Keratinocyte (primary cell): ENCODE measurements at places on chromosomes 5 and 9. TPM values are rescaled to one million over a fixed set of nuclear protein-coding genes. Genes with fewer than 3 reads are reported as not detected.

FYB1 gene
- polyA plus RNA-seq: 0.29 to 1.0 TPM (median 0.56 TPM) in 3 replicates

RORB gene
- polyA plus RNA-seq: not detected in 3 replicates

ANKRD34B gene
- polyA plus RNA-seq: 0.01 TPM in 1 of 3 replicates, not detected in the others

DNA sequence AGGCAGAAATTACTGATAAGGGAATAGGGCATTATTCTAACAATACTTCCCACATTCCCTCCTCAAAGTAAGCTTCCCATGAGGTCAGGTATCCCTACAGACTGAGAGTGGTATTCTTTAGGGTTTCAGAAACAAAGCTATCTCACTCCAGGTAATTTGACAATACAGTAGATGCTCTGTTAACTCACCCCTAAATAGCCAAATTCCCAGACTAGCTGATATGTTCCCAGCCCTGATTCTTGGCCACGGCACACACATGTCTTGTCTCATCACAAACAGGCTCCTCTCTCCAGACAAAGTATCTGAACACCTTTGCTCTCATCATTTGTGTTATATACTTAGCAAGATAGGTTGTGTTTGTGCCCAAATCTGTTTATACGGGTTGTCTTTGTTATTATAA, 139.9 kb downstream of the ZNF608 start:
- no peaks in the 10 kb centered on the region for H3K27me3 ChIP-seq
- no peaks in the 10 kb centered on the region for H3K36me3 ChIP-seq
- no peaks in the 10 kb centered on the region for H3K4me1 ChIP-seq

GRCh38 chr5:115435065-115435777, 109.4 kb downstream of the FEM1C start:
- H3K27me3 ChIP-seq: no peaks in the 10 kb centered on the region
- DNase-seq: no peak
- H3K4me1 ChIP-seq: peaks cover 22% of the 10 kb centered on the region
- no peak overlapping the region for H3K27ac ChIP-seq
- H3K36me3 ChIP-seq: no peaks in the 10 kb centered on the region

DNA sequence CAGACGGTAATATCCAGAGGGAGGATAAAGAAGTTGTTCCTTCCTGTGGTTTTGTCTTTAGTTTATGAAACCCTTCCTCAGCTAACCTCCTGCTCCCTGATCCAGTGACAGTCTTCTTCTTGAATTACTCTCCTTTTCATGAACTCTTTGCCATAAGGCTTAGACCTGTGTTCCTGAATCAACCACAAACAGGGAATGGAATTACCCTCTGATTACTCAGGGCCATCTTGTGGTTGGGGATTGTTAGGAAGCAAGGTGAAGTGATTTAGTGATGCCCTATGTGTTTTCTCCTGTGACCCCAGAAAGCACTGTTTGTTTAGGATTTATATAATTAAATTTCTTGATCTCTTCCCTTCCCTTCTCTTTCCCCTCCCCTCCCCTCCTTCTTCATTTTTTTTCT, 409.1 kb downstream of the TAF11L14 start:
- H3K4me1 ChIP-seq: no peaks in the 10 kb centered on the region
- no peak for DNase-seq
- no peaks in the 10 kb centered on the region for H3K36me3 ChIP-seq
- H3K4me3 ChIP-seq: no peak overlapping the region
- H3K27me3 ChIP-seq: no peaks in the 10 kb centered on the region

DNA sequence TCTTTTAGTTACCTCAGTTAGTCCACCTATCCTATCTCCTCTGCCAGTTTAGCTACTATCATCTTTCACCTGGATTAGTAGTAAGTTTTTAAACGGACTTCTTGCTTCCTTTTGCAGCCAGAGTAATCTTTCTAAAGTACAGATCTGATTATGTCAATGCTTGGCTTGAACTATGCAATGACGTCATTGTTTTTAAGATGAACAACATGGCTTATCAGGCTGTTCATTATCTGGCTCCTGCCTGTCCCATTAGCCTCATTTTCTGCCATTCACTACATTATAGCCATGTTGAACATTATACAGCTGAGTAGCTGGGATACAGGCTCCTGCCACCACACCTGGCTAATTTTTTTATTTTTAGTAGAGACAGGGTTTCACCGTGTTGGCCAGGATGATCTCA, 98.7 kb downstream of the RANBP17 start:
- no peak overlapping the region for H3K4me3 ChIP-seq
- no peak overlapping the region for H3K27ac ChIP-seq
- H3K36me3 ChIP-seq: no peaks in the 10 kb centered on the region
- H3K4me1 ChIP-seq: no peaks in the 10 kb centered on the region
- H3K27me3 ChIP-seq: no peaks in the 10 kb centered on the region
